NCI-H774 (cell line): ENCODE measurements at places on chromosomes 2 and 18.
A peak's percentile ranks its signal among the peaks of the same experiment; 100 is the strongest.

DNA sequence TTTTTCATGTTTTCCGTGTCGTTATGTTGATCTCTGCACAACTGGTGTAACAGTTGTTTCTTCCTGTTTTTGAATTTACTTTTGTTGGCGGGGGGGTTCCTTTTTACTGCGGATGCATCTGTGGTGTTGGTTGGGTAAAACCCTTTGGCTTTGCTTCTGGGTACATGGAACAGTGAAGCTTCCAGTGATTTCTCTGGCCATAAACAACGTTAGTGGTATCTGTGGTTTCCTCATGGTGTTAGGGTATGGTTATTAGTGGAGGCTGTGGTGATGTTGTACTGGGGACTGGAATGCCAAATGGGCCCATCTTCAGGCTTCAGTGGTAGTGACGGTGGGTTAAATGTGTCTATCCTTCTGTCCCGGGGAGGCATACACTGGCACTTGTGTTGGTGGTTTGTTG is 285.4 kb upstream of the ZNF804A start:
- DNase-seq: no peak

- no peak for DNase-seq
These were observed 23.6 kb downstream of the THUMPD2 start for GRCh38 chr2:39755466-39755865.

DNA sequence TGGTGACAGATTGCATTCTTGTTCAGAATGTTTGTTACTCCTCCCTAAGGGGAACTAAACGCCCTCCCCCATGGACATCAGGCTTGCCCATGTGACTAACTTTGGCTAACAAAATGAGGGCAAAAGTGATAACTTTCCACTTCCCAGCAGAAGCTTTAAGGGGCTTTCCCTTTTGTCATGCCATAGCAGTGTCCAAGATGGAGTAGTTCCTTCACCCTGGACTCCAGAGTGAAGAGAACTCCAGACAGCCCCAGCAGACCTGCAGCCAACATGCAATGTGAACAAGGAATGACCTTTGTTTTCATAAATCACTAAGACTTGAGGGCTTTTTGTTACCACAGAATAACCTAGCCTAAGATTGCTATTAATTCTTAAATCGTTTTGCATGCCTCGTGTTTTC is 163.5 kb downstream of the ZEB2 start:
- no peak for DNase-seq

- DNase-seq: no peak
These were observed 262.4 kb downstream of the NBAS start for GRCh38 chr2:15298770-15299169.

GRCh38 chr2:221203125-221203524 is 369.0 kb downstream of the EPHA4 start:
- peak; percentile 7 for DNase-seq

DNA sequence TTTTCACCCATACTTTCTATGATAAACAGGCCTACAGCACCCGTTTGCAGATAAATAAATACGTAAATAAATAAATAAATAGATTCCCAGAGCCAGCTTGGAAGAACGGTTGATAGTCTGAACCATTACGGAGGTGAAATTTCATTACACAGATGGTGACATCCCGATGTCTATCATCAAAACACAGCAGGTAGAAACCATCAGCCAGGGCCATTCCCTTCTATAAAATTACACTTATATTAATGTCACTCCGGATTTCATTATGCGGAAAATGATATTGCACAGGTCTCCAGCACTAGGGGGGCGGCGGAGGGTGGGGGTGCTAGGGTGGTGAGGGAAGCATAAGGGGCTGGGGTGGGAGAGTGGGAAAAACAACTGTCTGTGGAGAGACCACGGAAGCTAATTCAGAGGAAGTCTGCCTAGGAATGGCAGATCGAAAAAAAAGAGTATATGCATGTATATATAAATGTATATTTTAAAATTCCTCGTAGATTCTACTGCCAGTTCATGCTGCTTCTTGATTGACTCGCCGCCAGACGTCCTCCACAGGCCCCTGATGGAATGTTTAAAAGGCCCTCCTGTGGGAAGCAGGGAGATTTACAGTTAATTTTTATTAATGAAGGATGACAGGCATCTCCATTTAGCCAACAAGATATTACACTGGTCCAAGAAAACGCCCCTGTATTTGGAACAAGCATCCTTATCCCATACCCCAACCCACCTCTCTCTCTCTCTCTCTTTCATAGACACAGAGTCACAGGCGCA is 1906.0 kb upstream of the PIK3C3 start:
- no peak for DNase-seq

DNA sequence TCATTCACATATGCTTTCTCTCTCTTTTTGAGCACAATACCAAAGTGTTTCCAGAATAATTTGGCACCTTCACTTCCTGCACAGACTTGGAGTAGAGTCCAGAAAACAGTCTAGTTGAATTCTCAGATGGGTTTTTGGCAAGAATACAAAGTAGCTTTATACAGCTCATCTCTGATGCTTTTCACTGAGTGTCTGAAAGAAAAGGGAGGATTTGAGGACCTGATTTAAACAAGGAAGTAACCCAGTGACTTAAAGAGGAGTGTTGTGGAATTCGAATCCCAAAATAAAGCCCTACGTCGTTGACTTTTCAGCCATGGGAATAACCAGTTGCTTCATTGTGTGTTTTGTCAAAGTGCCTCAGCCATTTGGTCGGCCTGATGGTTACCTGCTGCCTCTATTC is 31.8 kb downstream of the METAP1D start:
- no peak for DNase-seq

DNA sequence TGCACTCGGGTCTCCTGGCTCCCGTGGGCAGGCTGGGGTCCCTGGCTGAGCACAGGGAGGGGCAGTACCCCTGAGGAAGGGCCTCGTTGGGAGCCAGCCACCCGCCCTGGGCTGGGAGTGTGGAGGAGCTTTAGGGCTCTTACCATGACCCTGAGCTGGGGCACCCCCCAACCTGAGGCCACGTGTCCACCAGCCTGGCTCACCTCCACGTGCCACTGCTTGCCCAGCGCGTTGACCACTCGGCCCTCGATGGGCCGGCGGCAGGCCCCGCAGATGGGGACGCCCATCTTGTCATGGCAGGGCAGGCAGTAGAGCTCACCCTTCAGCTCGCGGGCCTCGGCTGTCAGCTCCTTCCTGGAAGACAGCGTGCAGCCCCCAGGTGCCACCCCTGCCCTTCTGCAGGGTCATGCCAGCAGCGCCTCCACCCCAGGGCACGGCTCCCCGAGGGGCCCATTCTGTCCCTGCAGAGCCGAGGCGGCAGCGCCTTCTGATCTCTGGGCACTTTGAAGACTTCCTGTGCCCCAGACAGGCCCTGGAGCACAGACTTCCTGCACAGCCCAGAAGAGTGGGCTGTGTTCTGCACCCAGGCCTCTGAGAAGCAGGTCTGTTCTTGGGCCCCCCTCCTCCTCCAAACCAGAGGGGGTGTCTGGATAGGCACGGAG is 4.0 kb upstream of the GPR17 start:
- DNase-seq: no peak

- DNase-seq: no peak
These were observed 220.5 kb downstream of the PMAIP1 start for GRCh38 chr18:60120231-60120750.

- DNase-seq: no peak
These were observed 130.6 kb downstream of the COL6A3 start for GRCh38 chr2:237283131-237283928.

GRCh38 chr2:155662224-155662623 is 670.3 kb downstream of the NR4A2 start:
- no peak for DNase-seq

DNA sequence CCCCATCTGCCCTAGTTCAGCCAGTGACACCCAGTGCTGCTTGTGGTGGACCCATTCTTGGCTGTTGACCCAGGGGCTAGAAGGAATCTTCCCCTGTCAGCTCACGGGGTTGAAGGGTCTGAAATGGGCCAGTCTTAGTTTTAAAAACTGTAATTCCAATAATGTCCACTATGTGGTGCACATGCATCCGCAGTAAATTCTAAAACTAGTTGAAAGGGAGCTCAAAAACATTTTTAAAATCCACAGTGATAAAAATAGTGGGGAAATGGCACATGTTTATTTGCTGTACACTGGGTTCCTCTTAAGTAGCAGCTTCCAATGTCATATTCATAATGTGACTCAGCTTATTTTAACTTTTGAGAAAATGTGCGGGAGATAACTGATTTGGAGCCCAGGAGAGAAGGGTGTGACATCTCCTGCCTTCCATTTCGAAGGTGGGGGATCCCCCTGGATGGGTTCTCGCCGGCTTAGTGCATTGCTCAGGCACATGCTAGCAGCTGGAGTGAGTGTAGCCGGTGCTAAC is 32.8 kb downstream of the GRHL1 start:
- DNase-seq: peak; percentile 1

GRCh38 chr2:54456612-54457322 is 640 bp downstream of the SPTBN1 start:
- peak; percentile 55 for DNase-seq

DNA sequence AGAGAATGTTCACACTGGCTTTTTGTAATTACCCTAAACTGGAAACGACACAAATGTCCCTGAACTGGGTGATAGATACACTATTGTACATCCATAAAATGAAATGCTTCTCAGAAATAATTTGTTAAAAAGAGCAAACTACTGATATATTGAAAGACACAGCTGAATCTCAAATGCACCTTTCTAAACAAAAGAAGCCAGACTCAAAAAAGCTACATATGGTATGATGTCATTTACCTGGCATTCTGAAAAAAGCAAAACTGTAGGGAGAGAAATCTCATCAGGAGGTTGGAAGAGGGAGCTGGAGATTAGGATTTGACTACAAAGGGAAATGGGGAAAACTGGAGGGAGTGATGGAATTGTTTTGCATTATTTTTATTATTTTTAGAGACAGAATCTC is 12.0 kb downstream of the SLC38A11 start:
- no peak for DNase-seq

DNA sequence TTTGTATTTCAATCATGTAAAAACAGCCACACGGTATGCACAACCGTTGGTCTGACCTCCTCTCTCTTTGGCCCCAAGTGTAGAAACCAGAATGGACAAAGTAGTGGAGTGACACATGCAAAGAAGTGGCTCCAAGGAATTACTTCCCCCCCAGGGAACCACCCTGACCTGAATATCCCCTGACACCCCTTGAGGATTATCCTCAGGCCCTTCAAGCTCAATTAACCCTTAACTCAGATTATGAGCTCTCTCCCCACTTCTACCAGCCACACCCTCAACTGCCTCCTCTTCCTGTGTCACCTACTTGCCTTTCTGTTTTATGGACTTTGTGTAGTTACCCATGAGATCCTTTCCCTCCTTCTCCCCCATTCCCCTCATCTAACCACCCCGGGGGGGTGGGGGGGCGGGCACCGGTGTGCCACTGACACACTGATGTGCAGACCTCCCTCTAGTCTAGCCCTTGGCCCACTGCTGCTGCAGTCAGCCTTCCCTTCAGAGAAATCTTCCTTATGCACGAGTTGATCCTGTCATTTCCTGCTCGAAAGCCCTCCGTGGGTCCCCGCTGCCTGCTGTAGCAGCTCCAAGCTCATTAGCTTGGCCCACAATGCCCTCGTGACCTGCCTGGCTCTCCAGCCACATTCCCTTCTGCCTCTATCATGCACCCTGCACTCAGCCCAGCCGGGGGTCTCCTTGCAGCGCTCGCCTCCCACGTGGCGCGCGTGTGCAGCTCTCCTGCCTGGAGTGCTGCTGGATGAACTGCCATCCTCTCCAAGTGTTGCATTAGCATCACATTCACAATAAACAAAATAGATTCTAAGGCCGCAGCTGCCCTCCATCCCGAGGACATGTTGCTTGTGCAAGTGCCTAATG is 40.1 kb upstream of the TMEM177 start:
- no peak for DNase-seq

DNA sequence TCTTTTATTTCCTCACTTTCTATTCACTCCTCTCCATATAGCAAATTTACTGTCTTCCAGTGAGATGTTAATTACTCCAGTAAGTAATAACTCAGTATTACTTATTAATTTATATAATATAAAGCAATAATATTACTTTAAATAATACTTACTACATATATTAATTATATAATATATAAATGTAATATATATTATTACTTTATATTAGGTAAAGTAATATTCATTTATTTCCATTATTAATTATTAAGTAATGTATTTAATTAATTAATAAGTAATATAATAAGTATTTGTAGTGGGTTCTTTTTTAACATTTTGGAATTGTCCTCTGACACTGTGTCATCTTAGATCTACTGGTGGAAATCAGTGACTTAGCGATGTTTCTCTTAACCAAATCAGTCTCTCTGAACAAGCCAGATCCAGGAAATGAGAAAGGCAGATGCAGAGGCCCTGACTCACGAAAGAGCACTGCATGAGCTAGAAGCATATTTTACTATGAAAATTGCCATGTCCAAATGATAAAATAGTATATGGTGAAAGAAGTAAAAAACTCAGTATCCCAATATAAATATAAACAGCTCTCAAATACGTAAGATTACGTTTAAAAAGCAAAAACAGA is 115.9 kb downstream of the DSEL start:
- no peak for DNase-seq

GRCh38 chr2:152825834-152826233 is 107.4 kb downstream of the ARL6IP6 start:
- no peak for DNase-seq

GRCh38 chr2:71060871-71061270 is 7.6 kb upstream of the NAGK start:
- no peak for DNase-seq

DNA sequence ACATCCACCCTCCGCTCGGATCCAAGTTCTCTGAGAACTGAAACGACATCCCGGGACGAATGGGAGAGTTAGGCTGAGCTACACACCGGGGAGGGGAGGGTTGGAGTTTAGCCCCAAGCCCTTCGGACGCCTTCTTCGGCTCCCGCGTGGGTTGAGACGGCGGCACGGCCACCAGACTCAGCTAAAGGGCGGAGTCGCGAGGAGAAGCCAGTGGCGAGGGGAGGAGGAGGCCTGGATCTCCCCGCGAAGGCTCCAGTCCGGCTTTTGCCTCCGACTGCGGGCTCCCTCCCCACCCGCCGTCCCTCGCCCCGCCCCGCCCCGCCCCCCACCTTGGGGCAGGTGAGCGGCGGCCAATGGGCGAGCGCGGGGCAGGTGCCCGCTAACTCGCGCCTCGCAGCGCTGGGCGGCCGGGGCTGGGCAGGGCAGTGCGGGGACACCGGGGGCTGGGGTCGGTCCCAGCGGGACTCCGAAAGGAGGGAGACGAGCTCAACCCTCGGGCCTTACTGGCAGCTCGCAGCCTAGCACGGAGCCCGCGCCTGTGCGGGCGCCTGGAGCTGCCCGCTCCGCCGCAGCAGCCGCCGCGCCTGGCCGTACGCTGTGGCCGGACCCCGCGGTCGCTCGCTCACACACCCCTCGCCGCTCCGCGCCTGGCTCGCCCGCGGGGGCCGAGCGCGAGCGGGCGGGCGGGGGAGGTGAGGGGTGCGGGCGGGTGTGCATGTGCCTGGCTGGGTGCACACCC is at the start of gene EMX1:
TSS of gene EMX1 (plus strand) at position 382 of the 739 bp plus-strand sequence. CDS start at position 716, 334 bp downstream.
- DNase-seq: peak; percentile 79

DNA sequence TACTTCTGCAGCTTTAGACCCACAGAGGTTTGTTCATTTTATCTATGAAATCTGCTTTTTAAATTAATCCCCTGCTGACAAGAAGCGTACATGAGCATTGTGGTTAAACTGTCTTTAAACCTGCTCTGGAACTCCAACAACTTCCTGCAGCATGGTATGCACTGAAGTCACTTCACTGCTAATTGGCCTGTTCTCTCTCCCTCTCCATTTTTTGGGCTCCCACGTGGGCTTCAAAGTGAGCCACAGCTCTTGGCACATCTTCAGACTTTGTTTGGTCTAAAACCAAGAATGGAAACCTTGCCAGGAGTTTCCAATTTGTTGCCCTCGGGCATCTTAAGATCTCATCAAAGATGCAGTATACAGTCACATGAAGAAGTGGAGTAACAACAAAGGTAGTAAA is 311.4 kb downstream of the LRRTM1 start:
- no peak for DNase-seq

- no peak for DNase-seq
These were observed 748 bp downstream of the TWIST2 start for GRCh38 chr2:238848691-238848975.

- DNase-seq: no peak
These were observed 77.5 kb downstream of the EPHA4 start for GRCh38 chr2:221494556-221494955.
